ENCODE measurements at places on chromosomes 1 and 21.

DNA sequence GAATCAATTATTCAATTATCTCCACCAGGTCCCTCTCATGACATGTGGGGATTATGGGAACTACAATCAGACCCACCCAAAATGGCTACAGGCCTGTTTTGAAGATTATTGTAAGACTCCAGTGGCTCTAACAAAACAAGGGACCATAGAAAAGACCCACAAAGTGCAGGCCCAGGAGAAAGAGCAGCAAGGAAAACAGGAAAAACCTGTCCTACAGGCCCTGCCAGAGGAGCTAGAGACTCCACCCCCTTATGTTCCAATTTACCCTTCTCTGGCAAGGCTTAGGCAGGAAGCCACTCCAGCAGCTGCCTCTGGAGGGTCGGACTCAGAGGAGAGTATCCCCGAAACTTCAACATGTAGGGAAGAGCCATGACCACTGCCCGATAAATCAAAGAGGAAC, 96.5 kb downstream of the LIPI start:
- no peak for DNase-seq

- no peak for DNase-seq
Observed at GRCh38 chr1:51288578-51288977, 41.8 kb downstream of the TTC39A start.

- DNase-seq, result no peak
Observed at GRCh38 chr1:89810880-89811279, 10.0 kb upstream of the LRRC8D start.

DNA sequence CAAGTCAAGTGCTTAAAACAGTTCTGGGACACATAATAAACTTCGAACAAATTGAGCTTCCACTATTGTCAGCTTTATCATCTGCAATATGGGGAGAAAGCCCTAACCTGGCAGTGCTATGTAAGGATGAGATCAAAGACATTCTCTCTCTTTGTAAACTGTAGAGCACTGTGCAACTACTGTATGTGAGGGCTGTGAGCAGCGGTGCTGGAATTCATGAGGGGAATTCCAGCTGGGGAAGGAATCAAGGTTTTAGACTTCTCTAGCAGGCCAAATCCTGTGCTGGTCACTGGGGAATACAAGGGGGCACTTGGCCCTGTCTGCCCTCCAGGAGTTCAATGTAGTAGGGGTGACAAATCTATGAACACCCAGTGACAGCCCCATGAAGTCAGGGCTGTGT, 9.3 kb downstream of the FAM151A start:
- DNase-seq, result no peak

DNA sequence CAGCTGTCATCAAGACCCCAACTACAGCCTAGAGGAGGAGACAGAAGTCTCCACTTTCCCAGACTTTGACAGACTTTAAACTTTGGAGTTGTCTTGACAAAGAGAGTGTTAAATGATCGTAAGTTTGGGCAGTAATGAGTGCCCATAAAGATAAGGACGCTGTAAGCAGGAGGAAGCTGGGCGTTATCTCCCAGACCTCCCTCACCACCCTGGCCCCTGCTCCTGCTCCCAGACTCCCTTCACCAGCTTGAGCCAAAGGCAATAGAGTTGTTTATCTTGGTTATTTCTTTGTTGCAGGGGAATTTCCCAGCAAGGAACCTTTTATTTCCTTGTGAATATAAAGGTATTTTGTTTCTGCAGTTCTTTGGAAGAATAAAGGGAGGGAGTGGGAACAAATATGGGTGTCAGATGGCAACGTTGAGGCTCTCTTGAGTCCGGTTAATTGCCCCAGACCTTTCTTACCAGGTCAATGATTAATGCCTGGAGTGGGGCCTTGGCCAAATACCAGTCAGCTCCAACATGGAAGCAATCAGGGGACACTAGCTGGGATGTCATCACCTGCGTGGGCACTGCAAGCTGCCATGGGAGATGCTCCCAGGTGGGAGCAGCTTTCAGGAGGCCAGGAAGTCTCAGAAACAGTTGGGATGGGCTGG, 4.4 kb downstream of the PIGR start:
- DNase-seq, result no peak

DNA sequence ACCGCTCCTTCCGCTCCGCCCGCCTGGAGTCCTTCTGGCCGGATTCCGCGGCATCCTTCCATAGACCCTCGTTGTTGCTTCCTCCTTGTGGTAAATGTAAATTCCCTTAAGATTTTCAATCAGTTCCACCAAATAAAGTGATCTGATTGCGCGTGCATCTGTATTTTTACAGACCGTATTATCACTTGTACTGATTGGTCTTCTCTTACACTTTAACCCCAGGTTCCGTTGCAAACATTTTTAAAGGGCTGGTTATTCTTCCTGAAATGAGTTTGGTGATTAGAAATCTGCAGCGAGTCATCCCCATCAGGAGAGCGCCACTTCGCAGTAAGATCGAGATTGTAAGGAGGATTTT, 483 bp downstream of the YBEY start:
- no peak for DNase-seq

DNA sequence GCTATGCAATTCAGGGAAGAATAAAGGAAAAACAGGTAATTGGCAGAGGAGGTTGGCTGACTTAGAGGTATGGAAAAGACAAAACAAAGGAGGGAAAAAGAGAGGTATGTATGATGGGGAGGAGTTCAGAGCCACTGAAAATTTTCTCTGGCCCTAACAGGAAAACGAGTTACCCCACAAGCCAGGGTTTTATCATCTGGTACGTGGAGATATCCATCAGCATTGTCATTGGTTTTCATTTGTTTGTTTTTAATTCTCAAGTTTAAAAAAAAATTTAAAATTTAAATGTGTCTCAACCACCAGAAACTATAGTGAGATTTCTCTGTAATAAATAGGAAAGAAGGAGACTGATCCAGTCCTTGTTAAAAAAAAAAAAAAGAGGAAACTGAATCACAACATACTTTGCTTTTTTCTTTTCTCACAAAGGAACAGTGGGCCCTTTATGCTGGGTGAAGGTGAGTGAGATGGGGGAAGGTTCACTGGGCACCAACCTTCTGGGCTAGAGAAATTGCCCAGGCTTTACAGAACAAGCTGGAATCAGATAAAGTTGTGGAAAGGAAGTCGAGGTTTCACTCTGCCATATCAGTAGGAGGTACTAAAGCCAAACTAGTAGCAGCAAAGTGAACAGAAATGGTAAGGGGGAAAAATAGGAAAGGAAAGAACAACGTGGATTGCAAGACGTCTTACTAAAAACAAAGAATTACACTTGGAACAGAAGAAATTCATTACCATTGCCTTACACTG, 2.7 kb downstream of the IFNAR2 start:
- no peak for DNase-seq

DNA sequence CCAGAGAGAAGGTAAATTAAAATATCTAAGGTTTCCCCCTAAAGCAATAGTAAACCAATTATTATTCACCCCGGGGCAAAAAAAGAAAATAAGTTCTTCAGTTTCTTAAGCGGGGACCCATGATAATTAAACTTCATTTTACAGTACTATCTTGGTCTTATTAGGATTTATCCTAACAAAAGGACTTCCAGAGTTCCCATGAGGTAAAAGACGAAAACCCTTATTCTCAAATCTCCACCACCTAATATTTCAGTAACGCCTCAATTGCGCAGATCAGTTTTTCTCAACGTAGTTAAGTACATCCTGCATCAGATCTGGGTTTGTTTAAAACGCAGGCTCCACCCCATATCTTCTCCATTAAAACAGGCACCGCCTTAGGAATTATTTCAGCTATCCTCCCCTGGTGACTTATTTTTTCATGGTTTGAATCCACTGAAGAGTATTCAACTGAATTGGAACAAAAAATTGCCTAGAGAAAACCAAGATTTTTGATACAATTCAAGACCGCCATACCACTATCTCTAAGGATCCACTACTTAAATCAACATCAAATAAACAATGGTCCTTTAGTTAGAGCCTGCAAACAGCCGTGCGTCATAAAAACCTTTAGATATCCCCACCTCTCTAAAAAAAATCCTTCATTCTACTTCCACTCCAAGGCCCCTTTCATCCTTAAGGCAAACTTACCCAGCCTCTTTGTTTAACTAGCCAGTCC, 1.7 kb downstream of the MCL1 start:
- DNase-seq, result no peak

DNA sequence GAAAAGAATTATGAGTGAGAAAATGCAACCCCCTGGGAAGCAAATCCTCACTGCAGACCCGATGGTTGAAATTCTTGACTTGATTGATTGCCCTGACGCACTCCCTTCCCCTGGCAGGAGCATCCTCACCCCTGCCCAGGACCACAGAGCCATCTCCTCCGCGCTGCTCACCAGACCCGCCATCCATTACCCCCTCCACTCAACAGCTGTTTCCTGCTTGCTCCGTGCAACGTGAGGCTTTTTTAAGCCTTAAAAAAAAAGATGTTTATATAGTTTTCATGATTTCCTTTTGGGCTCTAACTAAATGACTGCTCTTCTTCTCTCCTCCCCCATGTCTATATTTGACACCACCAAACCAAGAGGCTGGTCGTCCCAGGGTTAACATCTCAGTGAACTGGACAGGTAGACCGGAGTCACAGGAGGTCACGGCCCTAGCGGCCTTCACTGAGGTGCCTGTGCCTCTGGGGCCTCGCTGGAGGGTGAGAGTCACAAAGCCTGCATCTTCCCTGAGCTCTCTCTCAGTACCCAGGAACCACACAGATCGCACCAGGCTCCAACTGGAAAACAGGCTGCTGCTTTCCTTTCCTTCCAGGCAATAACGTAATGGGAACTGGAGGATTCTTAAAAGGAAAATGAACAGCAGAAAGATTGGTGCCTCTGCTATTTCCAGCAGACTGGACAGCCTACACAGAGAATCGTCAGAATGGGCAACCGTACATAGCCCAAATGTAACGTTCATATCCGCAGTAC, 49.8 kb downstream of the ZBTB18 start:
- DNase-seq, result no peak

GRCh38 chr1:96683931-96684330, 37.7 kb upstream of the PTBP2 start:
- no peak for DNase-seq

GRCh38 chr1:50976890-50977574, 7.0 kb downstream of the CDKN2C start:
- DNase-seq, result peak; percentile 52

- no peak for DNase-seq
Observed at GRCh38 chr1:32813941-32814739, 3.0 kb downstream of the YARS1 start.

DNA sequence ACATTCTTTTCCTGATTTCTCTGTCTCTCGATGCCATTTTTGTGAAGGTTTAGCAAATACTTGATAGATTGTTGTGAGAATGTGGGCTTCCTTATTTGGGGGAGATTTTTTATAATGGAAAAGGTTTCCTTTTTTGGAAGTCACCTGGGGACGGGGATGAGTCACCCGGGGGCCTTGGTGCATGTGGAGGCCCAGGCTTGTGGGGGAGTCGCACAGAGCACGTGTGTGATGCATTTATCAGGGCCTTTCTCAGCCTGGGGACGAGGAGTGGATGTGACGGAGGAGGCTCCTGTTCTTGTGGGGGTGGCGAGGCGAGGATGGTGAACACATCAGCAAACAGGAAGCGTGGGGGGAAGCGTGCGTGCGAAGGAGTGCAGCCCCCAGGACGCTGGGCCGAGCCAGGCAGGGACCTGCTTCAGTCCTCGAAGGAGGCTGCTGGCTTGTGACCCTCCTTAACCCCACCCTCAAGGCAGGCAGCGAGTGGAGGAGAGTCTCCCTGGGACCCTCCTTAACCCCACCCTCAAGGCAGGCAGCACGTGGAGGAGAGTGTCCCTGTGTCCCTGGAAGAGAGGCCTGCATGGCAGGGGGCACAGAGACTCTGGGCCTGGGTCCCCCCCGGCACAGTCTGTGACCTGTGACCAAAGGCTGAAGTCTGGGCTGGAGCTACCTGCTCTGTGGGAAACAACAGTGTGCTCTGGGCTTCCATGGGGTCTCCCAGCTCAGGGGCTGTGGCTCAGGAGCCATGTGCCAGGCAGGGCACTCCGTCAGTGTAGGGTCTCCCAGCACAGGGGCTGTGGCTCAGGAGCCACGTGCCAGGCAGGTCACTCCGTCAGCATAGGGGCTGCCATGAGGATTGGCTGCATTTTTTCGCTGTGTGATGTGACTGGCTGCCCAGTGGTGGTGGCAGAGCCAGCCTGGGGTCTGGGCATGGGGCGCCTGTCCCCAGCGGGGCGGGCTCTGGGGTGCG, 57.2 kb downstream of the AGPAT3 start:
- DNase-seq, result no peak

GRCh38 chr1:235107368-235108184, 21.1 kb downstream of the TOMM20 start:
- DNase-seq, result no peak

- no peak for DNase-seq
Observed at GRCh38 chr1:155971910-155972809, 6.2 kb downstream of the ARHGEF2 start.

- DNase-seq, result no peak
Observed at GRCh38 chr21:23223882-23224281, 2225.7 kb downstream of the NCAM2 start.

- no peak for DNase-seq
Observed at GRCh38 chr1:175826705-175827104, 83.3 kb upstream of the TNR start.

GRCh38 chr1:19768353-19769210, 31.1 kb downstream of the TMCO4 start:
- no peak for DNase-seq

GRCh38 chr1:1297802-1298424, 9.8 kb downstream of the ACAP3 start:
- DNase-seq, result no peak

DNA sequence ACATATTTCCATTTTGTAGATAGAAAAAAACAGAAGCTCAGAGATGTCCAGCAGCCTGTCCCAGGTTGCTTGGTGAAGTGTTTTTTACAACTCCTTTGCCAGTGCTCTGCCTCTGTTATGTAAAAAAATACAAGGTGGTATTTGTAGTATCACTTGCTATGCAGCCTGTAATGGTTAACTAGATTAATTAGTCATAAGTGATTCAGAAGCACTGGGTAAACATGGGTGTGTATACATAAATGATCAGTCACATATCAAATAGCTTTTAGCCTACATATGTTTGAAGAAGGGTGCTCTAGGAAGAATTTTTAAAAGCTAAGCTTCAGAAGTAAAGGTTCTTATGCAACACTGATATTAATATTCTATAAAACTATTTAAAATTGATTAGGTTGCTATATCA, 70.0 kb upstream of the MAGI3 start:
- DNase-seq, result no peak

- DNase-seq, result no peak
Observed at GRCh38 chr1:224054611-224055010, 59.3 kb upstream of the FBXO28 start.

GRCh38 chr1:223211323-223211985, 68.4 kb upstream of the TLR5 start:
- no peak for DNase-seq

DNA sequence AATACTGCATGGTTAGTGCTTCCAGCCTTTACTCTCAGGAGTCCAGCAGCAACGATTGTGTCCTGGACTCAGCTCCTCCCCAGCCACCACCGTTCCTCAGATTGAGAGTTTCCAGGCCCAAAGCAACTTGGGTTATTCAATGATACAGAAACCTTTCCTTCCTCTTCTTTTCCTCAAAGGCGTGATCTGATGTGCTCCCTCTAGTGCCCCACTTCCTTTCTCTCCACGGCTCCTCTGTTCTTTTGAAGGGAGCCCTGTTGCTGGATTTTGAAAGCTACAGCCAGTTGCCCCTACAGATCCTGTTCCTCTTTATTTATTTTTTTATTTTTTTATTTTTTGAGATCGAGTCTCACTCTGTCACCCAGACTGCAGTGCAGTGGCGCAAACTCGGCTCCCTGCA, 14.1 kb downstream of the CRP start:
- no peak for DNase-seq

GRCh38 chr1:85360730-85361493, 84.5 kb upstream of the BCL10 start:
- peak; percentile 68 for DNase-seq

- DNase-seq, result no peak
Observed at GRCh38 chr1:204438628-204439027, 27.0 kb upstream of the PPP1R15B start.
